ENCODE measurements at places on chromosomes 13 and 19.

DNA sequence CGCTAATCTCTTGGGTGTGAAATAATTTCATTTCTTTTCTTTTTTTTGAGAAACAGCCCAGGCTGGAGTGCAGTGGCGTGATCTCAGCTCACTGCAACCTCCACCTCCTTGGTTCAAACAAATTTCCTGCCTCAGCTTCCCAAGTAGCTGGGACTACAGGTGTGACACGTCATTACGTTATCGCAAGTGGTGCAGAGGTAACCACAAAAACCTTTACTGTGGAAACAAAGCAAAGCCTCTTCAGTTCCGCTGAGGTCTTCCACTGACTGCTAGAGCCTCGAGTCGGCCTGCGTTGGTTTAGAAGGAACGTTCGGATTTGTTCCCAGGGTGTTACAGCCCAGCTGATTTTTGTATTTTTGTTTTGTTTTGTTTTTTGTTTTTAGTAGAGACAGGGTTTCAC is 2.0 kb upstream of the ZNF784 start:
- DNase-seq = no peak

DNA sequence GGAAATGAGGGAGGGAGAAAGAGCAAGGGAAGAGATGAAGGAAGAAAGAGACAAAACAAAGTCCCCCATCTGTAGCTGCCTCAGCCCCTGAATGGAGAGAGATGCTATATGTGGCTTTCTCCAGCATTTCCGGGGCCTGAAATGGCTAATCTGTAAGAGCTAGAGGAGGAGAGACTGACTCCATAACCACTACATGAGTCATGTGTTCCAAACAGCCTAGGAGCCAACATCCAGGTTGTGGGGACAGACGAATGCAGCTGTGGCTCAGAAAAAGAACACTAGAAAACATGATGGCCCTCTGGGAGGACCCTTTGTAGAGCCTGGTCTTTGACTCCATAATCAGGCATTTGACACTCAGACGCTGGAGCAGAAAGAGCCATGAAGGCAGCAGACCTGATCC is 292.0 kb upstream of the ZNF507 start:
- DNase-seq = no peak

- DNase-seq = no peak
Observed at GRCh38 chr13:31968473-31968872, 63.1 kb upstream of the FRY start.

DNA sequence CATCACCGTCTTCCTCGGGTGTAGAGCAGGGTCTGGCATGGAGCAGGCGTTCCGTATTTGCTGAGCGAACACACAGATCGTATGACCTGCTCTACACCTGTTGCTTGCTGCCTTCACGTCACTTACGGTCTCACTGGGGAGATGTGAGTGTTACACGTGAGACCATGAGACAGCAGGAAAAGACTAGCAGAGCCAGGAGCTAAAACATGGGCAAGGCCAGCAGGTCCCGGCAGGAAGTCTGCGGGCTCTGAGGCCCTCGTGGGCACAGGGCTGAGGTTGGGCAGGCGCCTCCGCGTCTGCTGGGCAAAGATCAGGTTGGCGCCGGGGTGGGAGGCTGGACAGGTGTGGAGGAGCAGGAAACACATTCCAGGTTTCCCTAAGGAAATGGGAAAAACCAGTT is 19.7 kb upstream of the GTF3A start:
- no peak for DNase-seq

DNA sequence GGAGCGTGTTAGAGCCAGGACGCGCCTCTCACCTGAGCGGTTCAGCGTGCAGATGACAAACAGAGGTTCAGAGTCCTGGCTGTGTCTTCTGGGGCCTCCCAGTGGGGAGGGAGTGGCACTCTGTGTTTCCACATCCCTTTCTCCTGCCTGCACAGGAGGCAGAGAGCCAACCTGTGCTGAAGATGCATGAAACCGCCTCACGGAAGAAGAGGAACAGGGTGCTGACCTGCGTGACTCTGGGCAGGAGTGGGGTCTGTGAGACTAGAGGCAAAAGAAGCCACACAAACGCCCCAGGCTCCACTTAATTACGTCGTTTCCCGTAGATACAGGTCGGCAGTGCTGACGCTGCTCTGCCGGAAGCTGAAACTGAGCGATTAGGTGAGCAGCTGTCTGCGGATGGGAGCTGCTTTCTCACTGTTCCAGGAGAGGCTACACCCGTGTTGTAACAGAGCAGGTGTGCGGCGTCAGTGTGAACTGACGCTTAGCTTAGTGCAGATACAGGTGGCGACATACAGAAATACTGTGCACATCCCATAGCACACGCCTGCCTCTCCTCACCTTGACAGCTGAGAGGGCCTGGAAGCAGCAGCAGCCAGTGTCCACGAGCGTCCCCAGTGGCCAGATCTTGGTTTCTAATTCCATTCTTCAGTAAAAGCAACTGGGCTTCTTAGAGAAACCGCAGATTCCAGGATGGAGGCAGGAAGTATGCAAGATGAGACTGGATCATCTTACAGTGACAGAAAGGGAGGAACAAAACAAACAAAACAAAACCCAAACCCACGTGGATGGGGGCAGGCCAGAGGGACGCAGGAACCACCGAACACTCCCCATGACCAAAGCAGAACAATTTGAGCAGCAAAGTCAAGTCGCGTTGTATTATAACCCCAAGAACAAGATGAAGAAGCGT is 37.7 kb upstream of the MCF2L start:
- no peak for DNase-seq

DNA sequence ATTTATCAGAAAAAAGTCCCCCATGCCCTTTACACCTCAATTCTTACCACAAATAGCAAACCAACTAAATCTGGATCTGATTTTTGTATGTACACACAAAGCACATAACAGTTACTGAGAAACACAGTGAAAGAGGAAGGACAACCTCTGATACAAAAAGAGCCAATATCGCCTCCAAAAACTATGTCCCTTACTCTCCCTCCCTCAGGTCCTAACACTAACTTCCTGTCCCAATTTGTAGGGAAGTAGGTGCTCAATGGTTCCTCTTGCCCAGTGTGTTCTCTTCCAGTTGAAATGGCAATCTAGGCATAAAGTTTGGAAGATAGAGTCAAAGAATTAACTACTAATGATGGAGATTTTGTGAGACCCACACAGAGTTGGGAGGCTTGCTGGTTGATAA is 15.8 kb upstream of the FPR3 start:
- no peak for DNase-seq

DNA sequence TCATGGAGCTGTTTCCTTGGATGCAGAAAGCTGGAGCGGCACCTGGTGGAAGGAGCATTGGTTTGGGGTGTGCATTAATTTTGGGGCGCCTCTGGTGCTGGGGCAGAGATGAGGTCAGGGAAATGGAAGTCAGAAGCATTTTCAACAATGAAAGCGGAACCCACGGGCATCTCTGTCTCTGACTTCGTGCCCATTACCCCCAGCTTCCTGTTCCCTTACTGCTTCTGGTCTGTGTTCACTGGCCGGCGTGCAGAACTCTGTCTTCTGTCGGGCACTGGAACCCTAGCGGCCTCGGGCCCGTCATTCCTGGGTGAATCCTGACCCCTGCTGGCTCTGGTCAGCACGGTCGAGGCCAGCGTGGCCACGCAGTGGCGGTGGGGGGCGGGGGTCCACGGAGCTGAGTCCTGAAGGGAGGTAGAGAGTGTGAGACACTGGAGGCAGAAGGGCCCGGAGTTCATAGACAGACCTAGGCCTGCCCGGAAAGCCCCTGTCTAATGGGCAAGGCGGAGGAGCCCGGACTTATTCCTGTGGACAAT is 7.9 kb upstream of the LINGO3 start:
- DNase-seq = no peak

All from stimulated activated CD4-positive, alpha-beta T cell treated with anti-CD3 and anti-CD28 coated beads, Interleukin-4, amount 100 ng/mL, for 4 hours (primary cell).